GM23338 (cell line): ENCODE measurements at places on chromosomes 2 and 18.

- H3K4me3 ChIP-seq, result no peak overlapping the region
- no peak overlapping the region for H3K27ac ChIP-seq
- H3K27me3 ChIP-seq, result no peaks in the 10 kb centered on the region
- no peaks in the 10 kb centered on the region; the same call in 1 of the 2 replicates for H3K36me3 ChIP-seq
- H3K4me1 ChIP-seq, result no peaks in the 10 kb centered on the region
- DNase-seq, result peak; percentile 68
Observed at GRCh38 chr2:11417946-11418585, 47.9 kb downstream of the E2F6 start.

DNA sequence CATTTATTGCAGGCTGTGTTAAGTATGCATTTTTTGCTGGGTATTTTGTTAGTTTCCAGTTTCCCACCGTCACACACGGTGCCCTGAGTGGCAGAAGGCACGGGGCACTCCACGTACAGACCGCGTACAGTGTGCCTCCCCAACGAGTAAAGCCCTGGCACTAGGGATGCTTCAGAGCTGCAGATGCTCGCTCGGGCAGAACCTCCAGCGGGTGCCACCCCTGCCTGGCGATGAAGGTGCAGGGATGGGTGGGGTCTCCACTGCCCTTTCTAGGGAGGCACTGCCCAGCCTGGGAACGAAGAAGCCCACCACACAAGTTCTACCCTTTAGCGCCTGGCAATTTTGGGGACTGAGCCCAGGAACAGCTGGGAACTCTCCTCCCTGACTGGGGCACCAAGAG lies 4.1 kb downstream of the GREB1 start:
- no peak for DNase-seq
- H3K27ac ChIP-seq, result no peak overlapping the region
- H3K36me3 ChIP-seq, result no peaks in the 10 kb centered on the region
- H3K4me1 ChIP-seq, result peaks cover 46% of the 10 kb centered on the region

- H3K4me3 ChIP-seq, result peak overlapping the region; percentile 58
- no peak overlapping the region for H3K27ac ChIP-seq
- peaks cover 36% of the 10 kb centered on the region for H3K4me1 ChIP-seq
- peak; percentile 65 for DNase-seq
Observed at GRCh38 chr2:219496825-219497494, 1.7 kb upstream of the GMPPA start.

GRCh38 chr2:231531883-231532755 lies 1.9 kb upstream of the NMUR1 start:
- no peaks in the 10 kb centered on the region for H3K4me1 ChIP-seq
- H3K4me3 ChIP-seq, result no peak overlapping the region
- no peak for DNase-seq
- peaks cover 19% of the 10 kb centered on the region for H3K27me3 ChIP-seq
- no peaks in the 10 kb centered on the region for H3K36me3 ChIP-seq

DNA sequence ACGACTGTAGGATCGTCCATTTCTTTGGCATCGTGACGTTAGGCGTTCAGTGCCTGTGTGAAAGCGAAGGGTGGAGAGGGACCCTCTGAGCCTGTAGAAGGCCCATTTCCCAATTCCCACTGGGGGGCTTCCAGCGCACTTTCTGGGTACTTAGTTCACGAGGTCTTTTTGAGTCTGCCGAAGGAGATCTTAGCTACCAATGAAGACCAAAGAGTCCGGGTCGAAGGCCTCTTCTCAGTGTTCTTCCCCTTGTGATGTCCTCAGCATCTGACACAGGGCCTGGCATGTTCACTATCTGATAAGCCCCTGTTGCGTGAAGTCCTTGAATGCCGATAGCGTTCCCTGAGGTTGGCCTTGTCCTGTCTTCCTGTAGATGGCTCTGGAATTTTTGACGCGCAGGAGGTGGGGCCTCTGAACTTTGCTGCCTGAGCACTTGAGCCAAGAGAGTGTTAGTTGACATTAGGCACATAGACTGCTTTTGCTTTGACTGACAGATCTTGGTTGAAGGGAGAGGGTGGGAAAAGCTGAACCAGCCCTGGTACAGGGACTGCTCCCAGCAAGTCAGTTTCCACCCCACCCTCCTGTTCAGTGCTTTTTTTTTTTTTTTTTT lies 52.8 kb downstream of the LDLRAD4 start:
- no peak overlapping the region for H3K4me3 ChIP-seq
- no peaks in the 10 kb centered on the region for H3K27me3 ChIP-seq
- no peaks in the 10 kb centered on the region for H3K36me3 ChIP-seq

DNA sequence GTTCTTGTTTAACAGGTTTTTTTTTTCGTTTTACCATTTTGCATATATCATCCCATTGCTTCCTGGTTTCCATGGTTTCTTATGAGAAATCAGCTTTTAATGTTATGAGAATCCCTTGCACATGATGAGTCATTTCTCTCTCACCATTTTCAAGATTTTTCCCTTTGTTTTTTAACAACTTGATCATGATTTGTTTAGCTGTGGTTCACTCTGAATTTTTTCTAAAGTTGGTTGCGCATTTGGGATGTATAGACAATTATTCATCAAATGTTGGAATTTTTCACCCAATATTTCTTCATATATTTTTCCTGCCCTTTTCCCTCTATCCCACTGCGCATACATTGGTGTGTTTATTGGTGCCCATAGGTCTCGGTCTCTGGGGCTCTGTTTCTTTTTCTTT lies 42.4 kb upstream of the BIN1 start:
- H3K36me3 ChIP-seq, result no peaks in the 10 kb centered on the region
- H3K27me3 ChIP-seq, result no peaks in the 10 kb centered on the region
- no peak overlapping the region for H3K4me3 ChIP-seq
- H3K27ac ChIP-seq, result no peak overlapping the region
- DNase-seq, result no peak

DNA sequence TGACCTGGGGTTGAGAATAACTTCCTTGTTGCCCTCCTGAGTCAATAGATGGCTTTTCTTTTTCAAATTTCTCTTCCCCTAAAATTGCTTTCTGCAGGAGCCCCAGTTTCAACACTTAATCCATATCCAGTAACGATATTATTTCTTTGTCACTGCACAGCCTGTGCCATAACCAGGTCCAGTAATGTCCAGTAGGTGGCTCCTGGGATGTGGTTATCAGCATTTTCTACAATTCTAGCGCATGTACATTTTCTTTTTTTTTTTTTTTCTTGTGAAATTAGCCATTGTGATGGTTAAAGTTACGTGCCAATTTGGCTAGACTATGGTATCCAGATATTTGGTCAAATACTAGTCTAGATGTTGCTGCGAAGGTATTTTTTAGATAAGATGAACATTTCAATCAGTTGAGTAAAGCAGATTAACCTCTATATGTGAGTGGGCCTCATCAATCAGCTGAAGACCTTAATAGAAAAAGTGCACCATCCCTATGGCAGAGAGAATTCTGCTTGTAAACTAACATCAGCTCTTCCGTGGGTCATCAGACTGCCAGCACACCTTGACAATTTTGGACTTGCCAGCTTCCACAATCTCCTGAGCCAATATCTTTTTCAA lies 72.9 kb upstream of the SCG2 start:
- no peak overlapping the region for H3K4me3 ChIP-seq
- no peaks in the 10 kb centered on the region for H3K4me1 ChIP-seq
- no peaks in the 10 kb centered on the region for H3K36me3 ChIP-seq
- no peaks in the 10 kb centered on the region for H3K27me3 ChIP-seq
- no peak overlapping the region for H3K27ac ChIP-seq

- no peak overlapping the region for H3K27ac ChIP-seq
- DNase-seq, result peak; percentile 70
- H3K4me3 ChIP-seq, result no peak overlapping the region
- H3K36me3 ChIP-seq, result no peaks in the 10 kb centered on the region
- no peaks in the 10 kb centered on the region for H3K4me1 ChIP-seq
- no peaks in the 10 kb centered on the region for H3K27me3 ChIP-seq
Observed at GRCh38 chr2:191811807-191812602, 34.9 kb downstream of the CAVIN2 start.

DNA sequence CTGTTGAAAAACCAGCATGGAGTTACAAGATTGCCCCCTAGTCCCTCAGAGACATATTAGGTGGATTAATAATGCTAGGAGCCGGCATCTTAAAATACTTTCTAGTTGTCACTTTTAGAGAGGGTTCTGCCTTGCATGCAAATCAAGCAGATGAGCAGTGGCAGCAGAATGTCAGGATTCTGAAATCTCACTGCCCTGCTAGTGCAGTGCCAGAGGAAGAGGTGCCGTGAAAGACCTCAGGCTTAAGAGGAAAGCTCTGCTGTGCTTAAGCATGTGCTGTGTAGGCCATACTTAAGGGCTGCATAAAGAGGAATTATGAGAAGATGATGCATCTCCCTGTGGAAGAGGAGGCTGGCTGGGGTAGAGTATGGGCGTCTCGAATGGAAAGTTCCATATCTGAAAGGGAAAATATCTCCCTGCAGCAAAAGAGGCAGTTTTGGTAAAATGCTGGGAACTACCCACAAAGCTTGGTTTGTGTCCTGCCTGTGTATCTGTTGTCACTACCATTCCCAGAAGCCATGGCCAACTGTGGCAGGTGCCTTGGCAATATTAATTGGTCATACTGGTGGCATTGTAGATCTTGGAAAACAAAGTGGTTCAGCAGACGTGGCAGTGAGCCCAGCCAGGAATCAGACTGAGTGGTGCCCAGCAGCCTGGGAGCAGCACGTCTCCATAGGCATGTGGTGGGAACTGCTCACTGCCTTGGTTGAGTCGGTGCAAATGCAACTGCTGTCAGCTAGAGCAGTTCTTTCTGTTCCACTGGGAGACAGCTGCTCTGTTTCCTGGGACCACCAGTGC lies 131.9 kb downstream of the EVA1A start:
- peaks cover 48% of the 10 kb centered on the region for H3K4me1 ChIP-seq
- H3K36me3 ChIP-seq, result no peaks in the 10 kb centered on the region
- H3K27ac ChIP-seq, result no peak overlapping the region
- no peaks in the 10 kb centered on the region for H3K27me3 ChIP-seq
- no peak overlapping the region for H3K4me3 ChIP-seq

GRCh38 chr2:10065773-10066055 lies 14.5 kb downstream of the CYS1 start:
- no peaks in the 10 kb centered on the region for H3K36me3 ChIP-seq
- no peaks in the 10 kb centered on the region for H3K27me3 ChIP-seq
- H3K27ac ChIP-seq, result no peak overlapping the region
- H3K4me1 ChIP-seq, result no peaks in the 10 kb centered on the region; the same call in 1 of the 2 replicates

DNA sequence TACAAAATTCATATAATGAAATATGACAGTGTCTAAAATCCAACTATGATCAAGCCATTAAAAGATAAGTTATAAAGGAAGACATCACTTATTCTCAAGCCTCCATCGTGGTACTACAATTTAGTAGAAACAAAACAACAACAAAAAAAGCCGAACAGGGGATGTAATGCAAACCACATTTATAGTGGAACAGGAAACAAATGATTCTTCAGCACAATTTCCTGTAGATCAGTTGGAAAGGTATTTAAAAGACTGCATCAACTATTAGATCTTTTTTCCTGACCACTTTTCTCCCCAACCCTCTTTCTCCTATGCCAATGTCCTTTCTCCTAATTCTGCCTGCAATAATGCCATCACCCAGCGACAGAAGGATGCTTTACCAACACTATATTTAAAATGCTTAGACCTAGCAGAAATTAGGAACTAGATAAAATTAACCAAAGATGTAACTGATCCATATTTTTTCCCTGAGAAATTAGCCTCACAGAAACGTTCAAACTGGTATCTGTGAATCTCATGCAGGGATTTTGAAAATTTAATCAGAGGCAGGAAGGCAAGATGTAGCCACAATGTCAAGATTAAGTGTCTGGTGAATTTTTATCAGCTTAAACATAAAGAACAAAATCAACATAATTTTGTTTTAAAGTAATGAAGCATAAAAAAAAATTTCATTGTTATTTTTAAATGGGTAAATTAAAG lies 271.4 kb downstream of the TCF4 start:
- no peaks in the 10 kb centered on the region for H3K36me3 ChIP-seq
- no peak overlapping the region for H3K4me3 ChIP-seq
- DNase-seq, result no peak
- H3K27me3 ChIP-seq, result no peaks in the 10 kb centered on the region
- H3K27ac ChIP-seq, result no peak overlapping the region

GRCh38 chr2:233593201-233593600 lies 24.2 kb upstream of the UGT1A8 start:
- no peak overlapping the region for H3K27ac ChIP-seq
- H3K4me3 ChIP-seq, result no peak overlapping the region
- H3K4me1 ChIP-seq, result no peaks in the 10 kb centered on the region
- DNase-seq, result no peak
- no peaks in the 10 kb centered on the region for H3K36me3 ChIP-seq

DNA sequence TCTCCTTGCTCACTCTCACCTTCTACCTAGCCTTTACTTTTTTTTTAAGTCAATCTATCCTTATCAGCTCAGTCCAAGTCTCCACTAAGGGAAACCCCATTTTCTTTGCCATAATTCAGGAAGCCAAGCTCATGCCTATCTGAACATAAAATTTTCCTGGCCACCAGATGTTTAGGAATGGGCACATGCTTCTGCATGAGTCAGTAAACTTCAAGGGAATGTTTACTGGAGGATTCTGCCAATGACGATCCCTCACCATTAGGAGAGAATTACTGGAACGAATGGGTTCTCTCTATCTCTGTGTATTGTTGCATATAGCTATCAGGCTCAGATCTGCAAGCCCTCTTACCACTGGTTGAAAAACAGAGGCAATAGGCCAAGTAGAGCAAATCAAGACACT lies 731.7 kb upstream of the ZNF804A start:
- H3K4me1 ChIP-seq, result no peaks in the 10 kb centered on the region
- DNase-seq, result no peak
- no peak overlapping the region for H3K27ac ChIP-seq
- H3K4me3 ChIP-seq, result no peak overlapping the region
- H3K36me3 ChIP-seq, result no peaks in the 10 kb centered on the region

DNA sequence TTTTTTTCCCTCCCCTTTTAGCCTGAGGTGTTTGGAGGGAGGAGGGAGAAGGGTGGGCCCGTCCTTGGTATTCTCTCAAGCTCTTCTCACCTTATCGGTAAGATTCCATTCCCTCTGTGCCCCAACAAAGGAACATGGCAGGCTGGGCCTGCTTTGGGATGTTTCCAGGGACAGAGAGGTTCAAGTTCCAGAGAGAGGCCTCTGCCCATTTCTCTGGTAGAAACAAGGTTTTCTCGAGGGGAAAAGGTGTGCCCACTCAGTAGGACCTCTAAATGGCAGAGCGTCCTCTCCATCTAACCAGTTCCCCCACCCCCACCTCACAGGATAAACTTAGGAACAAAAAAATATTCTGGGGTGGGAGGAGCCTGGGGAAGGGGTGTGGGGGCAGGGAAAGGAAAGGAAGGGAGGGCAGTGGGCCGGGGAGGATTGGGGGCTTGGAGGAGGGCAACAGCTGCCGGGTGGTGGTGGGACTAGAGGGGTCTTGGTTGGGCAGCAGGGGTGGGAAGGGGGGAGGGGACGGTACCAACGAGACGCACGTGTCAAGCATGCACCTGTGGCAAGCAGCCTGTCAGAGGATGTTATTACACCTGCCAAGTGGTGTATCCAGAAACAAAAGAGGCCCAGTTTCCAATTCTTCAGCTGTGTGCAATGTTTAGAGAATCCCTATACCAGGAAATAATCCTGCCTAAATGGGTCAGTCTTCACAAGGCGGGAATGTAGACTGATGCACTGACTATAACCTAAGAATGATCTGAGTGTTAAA lies 2.1 kb downstream of the PCBP1 start:
- DNase-seq, result peak; percentile 76
- peak overlapping the region; percentile 85 for H3K4me3 ChIP-seq
- no peaks in the 10 kb centered on the region for H3K27me3 ChIP-seq
